H1 (cell line): ENCODE measurements at places on chromosomes 7 and 10.

- no peak for DNase-seq
Measured at GRCh38 chr7:83415840-83416239, 233.1 kb downstream of the SEMA3E start.

- DNase-seq, result no peak
Measured at GRCh38 chr10:62244785-62245467, 23.7 kb downstream of the RTKN2 start.

- DNase-seq, result no peak
Measured at GRCh38 chr7:30468791-30469190, 9.8 kb downstream of the NOD1 start.

DNA sequence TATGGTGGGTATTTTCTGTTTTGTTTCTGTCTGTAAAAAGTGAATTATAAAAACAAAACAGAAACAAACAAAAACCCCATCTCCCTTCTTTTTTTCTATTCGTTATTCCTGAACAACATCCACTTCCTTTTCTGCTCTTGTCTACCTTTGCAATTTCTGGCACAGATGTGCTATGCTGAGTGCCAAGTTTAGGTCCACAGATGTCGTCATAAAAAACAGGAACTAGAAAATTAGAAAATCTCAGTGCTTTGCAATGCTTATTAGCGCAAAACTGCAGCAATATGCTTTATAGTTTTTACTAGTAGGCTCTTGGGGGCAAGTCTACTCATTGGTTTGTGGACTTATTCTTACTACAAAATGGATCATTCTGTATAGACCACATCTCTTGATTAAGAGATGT is 94.2 kb upstream of the PRKCQ start:
- DNase-seq, result no peak

DNA sequence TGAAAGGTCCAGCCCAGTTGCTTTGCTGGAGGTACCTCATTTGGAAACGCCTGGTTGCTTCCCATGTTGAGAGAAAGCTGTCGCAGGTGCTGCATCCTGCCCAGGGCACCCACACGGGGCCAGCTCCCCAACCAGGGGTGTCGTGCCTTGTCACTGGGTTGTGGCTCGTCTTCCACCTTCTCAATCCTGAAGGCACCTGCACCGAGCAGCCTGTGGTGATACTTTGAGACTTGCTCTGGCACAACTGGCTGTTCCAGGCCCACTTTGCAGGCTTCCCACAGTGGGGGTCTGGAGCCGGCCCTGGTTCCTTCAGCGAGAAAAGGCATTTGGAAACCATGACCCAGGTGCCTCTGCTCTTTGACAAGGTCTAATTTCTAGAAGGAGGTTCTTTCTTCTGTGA is 197.3 kb upstream of the PPP2R2D start:
- DNase-seq, result peak; percentile 32

DNA sequence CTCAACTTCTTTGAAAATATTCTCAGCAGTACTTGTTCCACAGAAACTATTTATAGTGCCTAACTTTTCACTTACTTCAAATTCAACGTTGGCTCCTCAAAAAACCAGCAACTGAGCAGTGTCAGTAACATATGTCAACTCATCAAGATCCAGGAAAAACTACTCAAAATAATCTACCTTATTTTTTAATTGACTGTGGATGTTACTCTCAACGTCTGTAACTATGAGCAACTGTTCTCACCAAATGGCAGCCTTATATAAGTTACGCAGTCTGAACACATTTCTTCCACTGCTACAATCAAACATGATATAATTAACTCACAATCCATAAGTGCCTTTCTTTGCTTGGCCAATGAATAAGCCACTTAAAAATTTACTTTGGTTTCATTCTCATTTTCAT is 77.8 kb downstream of the SP8 start:
- no peak for DNase-seq

DNA sequence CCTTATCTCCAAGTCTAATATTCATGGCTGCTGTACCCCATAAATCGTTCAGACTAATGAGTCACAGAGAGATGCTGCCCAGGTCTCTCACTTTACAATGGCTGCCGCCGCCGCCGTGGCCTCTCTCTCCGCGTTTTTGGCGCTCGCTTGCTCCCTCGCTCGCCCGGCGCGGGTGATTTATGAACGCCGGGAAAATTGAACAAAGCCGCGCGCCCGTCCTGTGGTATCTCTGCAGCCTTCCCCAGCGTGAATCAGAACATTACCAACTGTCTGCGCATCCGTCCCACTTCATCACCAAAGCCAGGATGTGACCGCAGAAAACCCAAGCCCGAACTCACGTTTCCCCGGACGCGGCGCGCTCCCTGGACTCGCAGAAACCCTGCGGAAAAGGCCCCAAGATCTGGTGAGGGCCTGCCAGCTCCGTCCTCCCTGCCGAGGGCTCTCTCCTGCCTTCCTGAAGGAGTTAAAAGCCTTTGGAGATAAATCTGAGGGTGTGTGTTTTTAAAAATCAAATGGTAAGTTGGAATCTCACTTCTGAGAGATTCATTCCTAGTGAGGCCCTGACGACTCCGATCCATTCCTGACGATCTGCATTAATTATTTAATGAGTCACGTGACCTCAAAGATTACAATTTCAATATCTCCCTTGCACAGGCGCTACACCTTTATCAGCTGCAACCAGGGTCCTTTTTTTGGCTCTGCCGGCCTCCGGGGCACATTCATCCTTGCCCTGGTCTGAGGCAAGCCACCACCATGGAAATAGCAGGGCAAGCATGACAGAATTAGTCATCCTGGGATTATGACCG is 6.3 kb downstream of the HOXA4 start:
- peak; percentile 45 for DNase-seq

DNA sequence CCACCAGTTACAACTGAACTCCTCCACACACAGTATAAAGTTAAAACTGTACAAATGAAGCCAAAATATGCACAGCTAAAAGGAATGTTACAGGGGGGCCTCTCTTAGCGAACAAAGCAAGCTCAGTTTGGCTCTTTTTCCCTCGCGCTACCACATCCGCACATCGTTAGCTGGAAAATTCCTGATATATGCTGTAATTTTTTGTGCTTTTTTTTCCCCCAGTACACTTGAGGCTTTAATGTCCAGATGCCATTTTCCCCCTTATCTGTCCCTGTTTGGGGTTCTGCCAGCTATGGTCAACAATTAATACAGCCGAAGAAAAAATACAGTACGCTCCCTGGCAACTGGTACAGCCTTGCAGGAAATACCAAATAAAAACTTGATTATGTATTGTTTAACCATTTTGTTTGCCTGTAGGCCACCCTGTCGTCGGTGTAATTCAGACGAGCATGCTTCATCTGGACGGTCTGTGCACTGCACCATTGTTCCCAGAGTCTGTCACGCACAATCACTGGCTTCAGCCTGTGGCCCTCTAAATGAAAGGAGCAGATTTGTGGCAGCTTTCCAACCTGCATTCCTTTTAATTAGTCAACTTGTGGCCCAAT is 108.1 kb upstream of the FAM133B start:
- DNase-seq, result no peak

DNA sequence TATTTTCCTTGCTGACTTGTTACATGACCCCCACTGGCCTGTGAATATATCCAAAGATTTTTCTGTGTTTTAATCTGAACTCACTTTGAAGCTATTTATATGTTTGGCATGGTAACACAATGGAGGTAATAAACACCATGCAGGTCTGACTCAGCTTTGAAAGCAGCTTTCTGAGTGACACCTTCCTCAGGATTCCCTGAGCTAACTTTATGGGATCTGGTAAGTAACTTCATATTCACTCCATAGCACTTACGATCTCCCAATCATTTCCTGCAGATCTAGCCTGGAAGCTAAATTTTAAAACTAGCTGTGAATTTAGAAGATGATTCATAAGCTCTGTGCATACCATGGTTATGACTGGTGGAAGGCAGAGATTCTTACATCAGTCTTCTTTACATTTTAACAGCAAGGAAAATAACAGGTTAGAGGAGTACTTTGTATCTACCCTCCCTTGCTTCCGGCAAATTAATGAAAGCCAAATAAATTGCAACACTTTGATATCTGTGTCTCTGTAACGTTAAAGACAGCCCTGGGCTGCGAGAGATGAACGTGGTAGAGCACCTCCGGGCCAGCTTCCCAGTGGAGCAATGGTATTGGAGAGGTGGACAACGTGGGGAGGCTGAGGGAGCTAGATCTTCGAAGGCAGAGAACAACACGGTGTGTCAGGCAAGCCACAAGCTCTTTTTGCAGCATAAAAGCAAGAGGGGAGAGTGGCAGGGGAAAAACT is 170.2 kb upstream of the KLF14 start:
- DNase-seq, result no peak

- no peak for DNase-seq
Measured at GRCh38 chr10:26478061-26478460, 39.9 kb downstream of the APBB1IP start.

GRCh38 chr10:124691421-124692099 is 52.6 kb downstream of the FAM53B start:
- no peak for DNase-seq

GRCh38 chr7:153023194-153023592 is 263.6 kb downstream of the ACTR3B start:
- DNase-seq, result no peak

GRCh38 chr10:49539320-49539885 is 482 bp upstream of the ERCC6 start:
- peak; percentile 57 for DNase-seq

DNA sequence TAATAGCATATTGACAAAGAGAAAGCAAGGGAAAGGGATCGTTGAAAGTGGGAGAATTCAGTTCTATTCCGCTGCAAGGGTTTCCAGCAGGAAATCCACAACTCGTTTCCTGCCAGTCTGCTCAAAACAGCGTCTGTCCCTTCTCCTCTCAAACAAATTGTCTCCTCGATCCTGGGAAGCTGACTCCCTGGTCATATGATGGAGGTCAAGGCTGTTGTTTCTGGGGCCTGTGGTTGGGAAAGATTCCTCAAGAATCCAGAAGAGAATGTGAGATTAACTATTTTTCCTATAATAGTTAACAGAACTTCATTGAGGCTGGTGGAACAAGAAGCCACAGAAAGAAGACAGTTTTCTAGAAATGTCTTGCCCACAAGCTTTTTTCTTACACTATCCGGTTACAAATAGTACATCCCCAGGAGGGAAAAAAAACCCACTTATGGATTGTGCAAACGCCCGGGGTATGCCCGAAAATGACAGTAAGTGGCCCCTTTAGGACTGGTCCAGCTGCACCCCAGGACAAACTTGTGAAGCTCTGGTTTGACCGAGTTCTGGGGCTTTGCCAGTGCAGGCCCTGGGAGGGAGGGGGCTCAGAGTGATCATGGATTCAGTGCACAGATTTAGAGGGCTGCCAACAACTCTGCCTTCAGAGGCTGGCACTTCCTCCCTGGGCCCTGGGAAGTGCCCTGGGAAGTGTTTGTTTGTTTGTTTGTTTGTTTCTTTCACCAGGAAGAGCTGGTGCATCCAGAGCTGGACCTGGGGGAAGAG is 49.4 kb upstream of the CTBP2 start:
- no peak for DNase-seq

- no peak for DNase-seq
Measured at GRCh38 chr7:116707289-116707688, 35.3 kb downstream of the MET start.

DNA sequence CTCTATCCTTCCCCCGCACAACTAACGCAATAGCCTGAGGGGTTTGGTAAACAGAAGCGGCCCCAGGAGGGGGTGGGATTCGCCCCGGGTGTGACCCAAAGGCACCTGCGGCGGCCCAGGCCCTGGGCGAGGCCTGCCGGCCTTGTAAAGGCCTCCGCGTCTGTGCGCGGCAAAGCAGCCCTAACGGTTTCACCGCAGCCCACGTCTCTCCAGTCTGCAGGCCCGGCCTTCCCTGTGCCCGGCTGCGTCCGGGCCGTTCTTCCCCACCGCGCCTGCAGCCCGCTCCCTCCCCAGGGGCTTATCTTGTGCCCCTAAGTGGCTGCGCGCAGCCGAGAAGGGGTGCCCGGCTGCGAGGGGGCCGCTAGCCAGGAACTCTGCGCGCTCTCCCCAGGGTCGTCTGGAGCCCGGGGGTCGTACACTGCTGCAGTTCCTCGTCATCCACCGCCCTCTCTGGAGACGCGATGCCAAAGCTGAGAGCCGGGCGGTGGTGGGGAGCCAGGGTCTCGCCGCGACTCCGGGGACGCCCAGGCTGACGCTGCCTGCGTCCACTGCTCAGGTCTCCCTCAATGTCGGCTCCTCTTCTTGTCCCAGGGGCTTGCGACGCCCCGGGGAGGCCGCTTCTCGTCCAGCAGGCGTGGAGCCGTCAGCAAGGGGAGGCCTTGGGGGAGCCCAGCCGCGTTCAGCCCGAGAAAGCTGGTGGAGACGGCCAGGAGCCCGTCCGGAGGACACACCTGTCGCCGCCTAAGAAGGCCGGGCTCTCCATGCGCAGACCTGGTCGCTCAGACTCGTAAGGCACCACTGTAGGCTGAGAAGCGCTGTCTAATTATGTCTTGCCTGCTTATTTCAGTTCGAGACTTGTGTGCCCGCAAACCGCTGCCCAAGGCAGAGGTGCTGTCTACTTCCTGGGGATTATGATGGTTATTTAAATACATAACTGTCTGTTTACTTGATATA is 132.3 kb downstream of the SPAG6 start:
- DNase-seq, result peak; percentile 41

- DNase-seq, result no peak
Measured at GRCh38 chr7:1969459-1970284, 263.1 kb downstream of the MAD1L1 start.

- DNase-seq, result no peak
Measured at GRCh38 chr10:63346015-63346441, 119.7 kb downstream of the JMJD1C start.

DNA sequence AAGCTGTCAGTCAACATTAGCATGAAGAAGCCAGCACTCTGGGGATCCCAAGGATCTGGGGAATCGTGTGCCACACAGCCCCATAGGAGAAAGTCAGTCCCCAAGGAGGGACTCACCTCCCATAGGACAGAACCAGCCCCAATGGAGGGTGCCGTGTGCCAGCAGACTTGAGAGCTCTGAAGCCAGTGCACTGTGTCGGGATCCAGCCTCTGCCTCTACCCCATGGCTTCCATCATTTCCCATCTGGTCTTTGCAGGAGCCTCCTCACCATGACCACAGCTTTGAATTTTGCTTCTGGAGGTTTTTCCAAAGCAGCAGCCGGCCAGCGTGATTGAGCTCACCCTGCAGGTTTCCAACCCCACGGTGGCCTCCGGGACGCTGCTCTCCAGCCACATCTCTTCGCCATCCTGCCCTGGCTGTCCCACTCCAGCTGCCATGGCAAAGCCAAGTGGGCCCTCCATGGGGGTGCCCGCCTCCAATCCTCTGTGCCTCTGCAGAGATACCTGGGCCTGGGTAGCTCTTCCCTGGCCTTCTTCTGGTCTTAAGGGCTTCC is 171.8 kb upstream of the SHH start:
- DNase-seq, result no peak

GRCh38 chr10:114957673-114958072 is 19.7 kb downstream of the TRUB1 start:
- no peak for DNase-seq

- DNase-seq, result no peak
Measured at GRCh38 chr10:117204316-117204715, 7.0 kb downstream of the KCNK18 start.
